Stimulated activated CD4-positive, alpha-beta T cell treated with anti-CD3 and anti-CD28 coated beads, Interleukin-15, amount 100 ng/mL, for 24 hours (primary cell): ENCODE measurements at places on chromosomes 7 and 10.
A peak's percentile ranks its signal among the peaks of the same experiment; 100 is the strongest.

- DNase-seq = no peak
Measured at GRCh38 chr7:102914585-102914984, 1.8 kb downstream of the LRRC17 start.

GRCh38 chr10:22681783-22682183, 32.6 kb downstream of the PIP4K2A start:
- peak; percentile 64 for DNase-seq

- DNase-seq = peak; percentile 69
Measured at GRCh38 chr7:47818796-47819606, 129.3 kb downstream of the PKD1L1 start.

DNA sequence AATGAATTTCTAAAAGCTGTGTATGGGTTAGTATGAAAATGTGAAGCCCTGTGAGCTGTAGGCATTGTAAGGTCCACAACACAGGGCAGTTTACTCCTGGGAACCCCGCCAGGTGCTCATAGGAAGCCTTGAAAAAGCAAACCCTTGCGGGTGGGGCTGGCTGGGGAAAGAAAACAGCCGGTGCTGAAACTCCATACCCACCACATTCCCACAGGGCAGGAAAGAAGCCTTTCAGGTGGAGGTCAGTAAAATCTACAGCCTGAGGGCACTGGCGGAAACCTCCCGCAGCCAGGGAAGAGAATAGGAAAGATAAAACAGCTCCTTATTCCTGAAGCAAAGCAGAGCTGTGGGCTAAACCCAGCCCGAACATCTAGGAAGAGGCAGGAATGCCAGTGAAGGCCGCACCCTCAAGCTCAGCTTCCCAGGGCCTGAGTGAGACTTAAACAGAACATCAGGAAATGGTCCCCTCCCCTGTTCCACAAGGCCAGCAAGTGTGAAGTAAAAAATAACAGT, 34.7 kb downstream of the PODXL start:
- no peak for DNase-seq

- no peak for DNase-seq
Measured at GRCh38 chr7:5231811-5232484, 41.9 kb downstream of the WIPI2 start.

- DNase-seq = no peak
Measured at GRCh38 chr7:22487978-22488642, 11.9 kb downstream of the STEAP1B start.

DNA sequence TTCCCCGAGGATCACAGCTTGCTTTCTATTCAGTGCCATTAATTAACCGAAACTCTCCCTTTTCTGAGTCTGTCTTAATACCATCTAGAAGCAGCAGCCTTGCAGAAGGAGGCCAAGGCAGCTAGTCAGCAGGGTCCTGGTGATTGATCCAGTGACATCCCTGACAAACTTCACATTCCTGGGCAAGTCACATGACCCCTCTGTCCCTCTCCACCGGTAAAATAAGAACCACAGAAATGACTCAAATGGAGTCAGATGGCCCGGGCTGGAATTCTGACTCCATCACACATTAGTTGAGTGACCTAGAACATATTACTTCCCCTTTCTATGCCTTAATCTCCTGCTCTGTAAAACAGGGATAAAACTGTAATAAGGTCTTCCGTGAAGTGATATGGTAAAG, 17.2 kb upstream of the ACSL5 start:
- DNase-seq = no peak

- no peak for DNase-seq
Measured at GRCh38 chr7:107036535-107036934, 8.0 kb upstream of the PRKAR2B start.

DNA sequence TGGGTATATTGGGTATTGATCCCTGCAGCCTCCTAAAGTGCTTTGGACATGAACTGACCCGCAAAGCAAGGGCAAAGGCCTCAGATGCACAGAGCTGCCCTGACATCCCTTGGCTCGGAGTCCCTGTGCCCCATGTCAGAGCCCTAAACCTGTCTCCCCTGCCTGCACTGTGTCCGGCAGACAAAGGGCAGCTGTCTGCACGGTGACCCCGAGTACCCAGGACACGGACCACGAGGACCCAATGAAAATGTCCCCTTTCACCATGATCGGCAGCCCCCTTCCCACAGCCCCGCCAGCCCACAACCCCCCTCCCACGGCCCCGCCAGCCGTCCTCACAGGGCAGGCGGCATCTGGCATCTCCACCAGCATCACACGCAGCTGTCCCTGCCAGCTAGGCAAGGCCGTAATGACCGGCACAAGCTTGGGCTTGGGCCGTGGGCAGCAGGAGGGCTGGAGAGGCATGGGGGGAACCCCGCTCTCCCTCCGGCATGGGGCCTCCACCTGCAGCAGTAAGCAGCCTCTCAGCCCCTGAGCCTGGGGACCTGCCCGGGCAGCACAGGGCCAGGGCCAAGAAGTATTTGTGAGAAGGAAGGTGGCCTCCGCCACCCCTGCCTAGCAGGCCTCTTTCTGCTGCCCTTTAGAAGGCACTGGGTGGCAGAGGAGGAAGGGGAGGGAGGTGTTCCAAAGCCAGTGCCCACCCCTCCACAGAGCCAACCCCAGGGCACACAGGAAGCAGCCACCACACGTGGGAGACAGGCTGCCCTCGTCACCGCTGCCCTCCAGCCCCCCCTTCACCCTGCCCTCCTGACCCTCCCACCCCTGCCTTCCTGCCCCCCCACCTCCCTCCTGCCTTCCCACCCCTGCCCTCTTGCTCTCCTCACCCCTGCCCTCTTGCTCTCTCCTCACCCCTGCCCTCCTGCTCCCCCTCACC, 10.1 kb downstream of the NUDT1 start:
- DNase-seq = no peak

DNA sequence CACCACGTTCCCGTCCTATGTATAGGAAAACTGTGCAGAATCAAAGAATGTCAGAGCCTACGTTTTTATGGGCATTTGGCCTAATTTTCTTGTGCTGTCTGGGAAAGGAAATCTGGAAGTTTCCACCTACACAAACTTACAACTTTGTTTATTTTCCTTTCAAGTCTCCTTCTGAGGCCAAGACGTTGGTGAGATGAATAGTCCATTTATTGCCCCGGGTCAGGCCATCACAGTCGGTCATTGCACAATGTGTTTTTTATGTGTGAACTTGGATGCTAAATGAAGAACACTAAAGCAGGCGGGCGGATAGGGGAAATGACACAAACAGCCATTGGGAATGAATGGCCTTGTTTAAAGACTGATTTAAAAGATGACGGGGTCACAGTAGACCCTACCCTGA, 38.6 kb downstream of the TRIL start:
- DNase-seq = no peak

DNA sequence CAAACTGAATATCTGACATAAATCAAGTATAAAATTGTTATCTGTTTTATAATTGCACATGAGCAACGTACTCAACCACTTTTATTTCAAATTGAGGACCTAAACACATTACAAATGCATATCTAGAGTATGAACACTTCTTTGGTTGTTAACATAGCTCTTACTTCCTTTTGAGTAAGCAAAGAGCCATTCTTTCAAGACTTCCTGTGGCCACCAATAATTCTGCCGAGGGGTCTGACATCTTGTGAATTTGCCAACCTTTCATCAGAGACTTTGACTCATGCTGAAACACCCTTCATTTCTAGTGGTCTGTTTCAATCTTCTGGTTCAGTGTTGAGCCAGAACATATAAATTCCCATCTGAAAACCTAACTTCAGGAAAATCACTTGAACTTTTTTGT, 59.4 kb downstream of the CDK14 start:
- no peak for DNase-seq

DNA sequence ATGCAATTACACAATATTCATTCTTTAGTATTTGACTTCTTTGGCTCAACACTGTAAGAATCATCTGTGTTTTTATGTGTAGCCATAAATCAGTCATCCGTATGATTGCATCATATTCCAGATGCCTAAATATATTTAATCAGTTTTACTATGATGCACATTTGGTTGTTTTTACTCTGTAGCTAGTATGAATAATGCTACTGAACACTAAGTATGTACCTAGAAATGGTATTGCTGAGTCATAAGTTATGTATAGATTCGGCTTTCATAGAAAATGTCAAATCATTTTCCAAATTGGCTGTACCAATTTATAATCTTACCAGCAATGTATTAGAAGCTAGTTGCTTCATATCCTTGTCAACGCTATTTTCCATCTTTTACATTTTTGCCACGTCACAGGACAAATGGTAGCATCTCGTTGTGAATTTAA, 197.3 kb upstream of the PLXNA4 start:
- no peak for DNase-seq

DNA sequence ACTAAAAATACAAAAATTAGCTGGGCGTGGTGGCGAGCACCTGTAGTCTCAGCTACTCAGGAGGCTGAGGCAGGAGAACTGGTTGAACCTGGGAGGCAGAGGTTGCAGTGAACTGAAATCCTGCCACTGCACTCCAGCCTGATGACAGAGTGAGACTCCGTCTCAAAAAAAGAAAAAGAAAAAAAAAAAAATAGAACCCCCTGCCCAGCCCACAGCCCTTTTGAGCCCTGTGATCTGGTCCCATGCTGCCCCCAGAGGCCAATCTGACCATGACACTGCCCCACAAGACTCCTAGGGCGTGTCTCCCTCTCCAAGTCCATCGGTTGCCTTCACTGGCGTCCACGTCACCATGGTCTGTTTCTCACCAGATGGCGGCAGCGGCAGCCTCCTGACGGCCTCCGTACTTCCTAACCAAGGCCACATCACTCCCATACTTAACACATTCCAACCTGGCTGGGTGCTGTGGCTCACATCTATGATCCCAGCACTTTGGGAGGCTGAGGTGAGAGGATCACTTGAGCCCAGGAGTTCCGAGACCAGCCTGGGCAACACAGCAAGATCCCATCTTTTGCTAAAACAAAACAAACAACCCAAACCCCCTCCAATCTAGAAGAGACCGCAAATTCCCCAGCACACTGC, 18.0 kb downstream of the STX1A start:
- DNase-seq = peak; percentile 54

DNA sequence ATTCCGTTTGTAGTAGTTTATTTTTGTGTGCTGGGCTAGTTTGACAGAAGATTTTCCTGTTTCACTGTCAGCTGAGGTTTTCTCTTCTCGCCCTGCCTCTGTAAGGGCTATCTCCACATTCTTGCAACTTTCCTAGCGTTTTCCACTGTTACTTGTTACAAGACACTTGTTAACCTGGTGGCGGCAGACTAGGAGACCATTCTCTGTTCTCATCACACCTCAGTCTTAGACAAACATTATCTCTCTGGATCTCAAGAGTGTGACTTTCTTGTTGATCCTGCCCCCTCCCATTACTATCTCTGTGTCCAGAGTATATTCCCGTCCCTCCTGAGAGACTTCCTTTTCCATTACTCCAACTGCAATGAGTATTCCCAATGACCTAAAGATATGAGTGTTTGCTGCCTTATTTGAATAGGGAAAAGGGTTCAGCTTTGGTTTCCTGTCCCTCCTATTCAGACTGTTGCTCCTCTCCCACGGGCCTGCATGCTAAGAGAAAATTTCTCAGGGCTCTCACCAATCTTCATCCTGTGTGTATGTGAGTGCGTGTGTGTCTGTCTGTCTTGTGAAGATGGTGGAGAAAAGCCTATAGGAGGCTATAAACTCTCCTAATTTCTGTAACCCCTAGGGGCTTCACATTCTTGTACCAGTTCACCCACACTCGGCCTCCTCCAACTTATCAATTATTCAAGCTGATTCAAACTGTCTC, 722.4 kb upstream of the POT1 start:
- no peak for DNase-seq

- no peak for DNase-seq
Measured at GRCh38 chr10:52539463-52539862, 225.4 kb downstream of the DKK1 start.

DNA sequence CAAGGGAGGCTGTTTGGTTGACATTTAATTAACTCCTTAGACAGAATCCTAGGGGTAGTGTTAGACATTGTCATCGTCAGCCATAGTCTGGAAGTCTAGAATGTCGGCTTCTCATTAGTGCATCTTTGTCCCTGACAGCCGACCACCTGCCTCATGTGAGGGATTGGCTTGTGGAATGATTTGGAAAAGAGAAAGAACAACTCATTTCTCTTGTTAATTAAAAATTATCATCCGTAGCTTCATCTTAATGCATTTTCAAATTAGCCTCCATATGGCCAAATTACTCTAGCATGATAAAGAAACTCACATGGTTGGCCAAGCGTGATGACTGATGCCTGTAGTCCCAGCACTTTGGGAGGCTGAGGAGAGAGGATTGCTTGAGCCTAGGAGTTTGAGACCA, 97.7 kb upstream of the PARD3 start:
- DNase-seq = no peak

- DNase-seq = no peak
Measured at GRCh38 chr10:82883603-82884002, 1008.6 kb downstream of the NRG3 start.

- DNase-seq = peak; percentile 66
Measured at GRCh38 chr7:139682136-139683013, 95.4 kb downstream of the HIPK2 start.

- no peak for DNase-seq
Measured at GRCh38 chr10:69130251-69130650, 6.3 kb downstream of the VPS26A start.
